ENCODE measurements at places on chromosomes 4 and X.

DNA sequence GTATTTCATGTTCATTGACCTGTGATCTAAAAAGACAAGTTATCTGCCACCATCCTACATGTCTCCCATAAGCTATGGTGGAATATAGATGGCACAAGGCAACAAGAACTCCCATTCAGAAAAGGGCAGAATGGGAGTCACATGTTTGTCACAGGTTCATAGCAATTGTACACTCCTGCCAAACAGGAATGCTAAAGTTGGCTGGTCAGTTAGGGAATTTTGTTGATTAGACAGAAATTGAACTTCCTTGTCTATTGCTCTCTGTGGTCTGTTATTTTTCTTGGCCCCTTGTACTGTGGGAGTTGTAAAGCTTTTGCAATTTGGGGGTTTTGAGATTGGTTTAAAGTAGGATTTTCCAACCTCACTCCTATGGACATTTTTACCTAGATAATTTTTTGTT is 101.7 kb upstream of the SOD3 start:
- no peak for DNase-seq

GRCh38 chr4:82744284-82744968 is 54.2 kb downstream of the SCD5 start:
- no peak for DNase-seq

- no peak for DNase-seq
Observed at GRCh38 chr4:185341841-185342240, 53.9 kb downstream of the LRP2BP start.

DNA sequence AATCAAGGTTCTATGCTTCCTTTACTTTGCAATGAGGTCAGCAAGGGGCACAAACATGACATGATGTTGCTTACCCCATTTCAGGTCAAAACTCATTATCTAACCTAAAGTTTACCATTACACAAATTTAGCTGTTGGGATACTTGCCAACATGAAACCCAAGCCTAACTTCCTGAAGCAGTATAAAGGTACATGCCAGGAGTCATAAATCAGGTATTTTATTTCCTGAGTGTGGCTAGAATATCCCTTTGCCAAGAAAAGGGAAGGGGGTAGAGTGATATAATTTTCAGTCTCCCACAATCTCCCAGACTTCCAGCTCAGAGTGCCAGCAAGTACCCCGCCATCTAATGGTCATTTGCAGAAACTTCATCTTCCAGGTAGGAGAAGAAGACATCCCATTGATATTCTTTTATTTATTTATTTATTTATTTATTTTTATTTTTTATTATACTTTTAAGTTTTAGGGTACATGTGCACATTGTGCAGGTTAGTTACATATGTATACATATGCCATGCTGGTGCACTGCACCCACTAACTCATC is 136.6 kb downstream of the NEXMIF start:
- DNase-seq: no peak

DNA sequence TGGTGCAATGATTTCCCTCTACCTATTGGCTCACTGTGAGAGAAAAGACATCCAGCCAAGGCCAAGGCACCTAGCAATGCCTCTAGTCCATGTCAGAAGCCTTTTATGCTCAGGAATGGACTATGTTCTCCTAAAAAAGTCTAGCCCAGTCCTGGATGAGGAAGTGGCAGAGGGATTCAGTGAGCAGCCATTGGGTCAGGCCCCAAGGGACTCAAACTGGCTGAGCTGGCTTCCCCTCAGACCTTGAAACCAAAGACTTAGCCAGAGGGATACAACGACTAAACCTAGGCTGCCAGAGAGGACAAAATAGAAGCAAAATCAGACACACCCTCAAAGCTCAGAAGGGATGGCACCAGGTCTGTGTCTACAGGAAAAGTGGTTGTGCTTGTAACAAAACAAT is 49.1 kb downstream of the ARHGEF9 start:
- no peak for DNase-seq
